Glomerular endothelial cell (primary cell): ENCODE measurements at places on chromosomes 12 and 14. TPM values are rescaled to one million over a fixed set of nuclear protein-coding genes. Genes with fewer than 3 reads are reported as not detected.

The KRT74 gene
- not detected in 2 replicates for total RNA-seq

The MEG3 gene
- 134 and 219 TPM in 2 replicates for total RNA-seq

The HOXC5 gene
- total RNA-seq, result 0.12 TPM in 1 of 2 replicates, not detected in the other

The KSR2 gene
- total RNA-seq, result 1.3 and 3.6 TPM in 2 replicates

The EML5 gene
- under 0.01 TPM in 1 of 2 replicates, not detected in the other for total RNA-seq

The PRICKLE1 gene
- 6.8 and 7.1 TPM in 2 replicates for total RNA-seq

The AGAP2 gene
- 0.47 TPM in 1 of 2 replicates, not detected in the other for total RNA-seq

The LMNTD1 gene
- 0.82 TPM in 1 of 2 replicates, not detected in the other for total RNA-seq

The GLT8D2 gene
- total RNA-seq, result 2.3 and 3.8 TPM in 2 replicates

The SLC6A12 gene
- 0.70 and 0.92 TPM in 2 replicates for total RNA-seq

The HOXC4 gene
- total RNA-seq, result 0.10 and 0.47 TPM in 2 replicates

The TSPAN19 gene
- 0.35 TPM in 1 of 2 replicates, not detected in the other for total RNA-seq

The GUCY2C gene
- total RNA-seq, result not detected in 2 replicates

The MAP3K9 gene
- 0.88 and 2.6 TPM in 2 replicates for total RNA-seq

The ACVRL1 gene
- total RNA-seq, result 933 and 964 TPM in 2 replicates

The TEDC1 gene
- total RNA-seq, result 5.4 and 12.3 TPM in 2 replicates

The TCL1B gene
- not detected in 2 replicates for total RNA-seq

The MBIP gene
- total RNA-seq, result 4.7 and 11.0 TPM in 2 replicates

The CCDC63 gene
- total RNA-seq, result not detected in 2 replicates

The NUAK1 gene
- total RNA-seq, result 55.3 and 68.8 TPM in 2 replicates

The GLI1 gene
- 0.12 and 0.19 TPM in 2 replicates for total RNA-seq

The B4GALNT3 gene
- 0.44 and 0.64 TPM in 2 replicates for total RNA-seq

The BDKRB2 gene
- total RNA-seq, result 1.7 and 4.1 TPM in 2 replicates

The KRT7 gene
- 92.6 and 240 TPM in 2 replicates for total RNA-seq

The CD27 gene
- 0.53 TPM in 1 of 2 replicates, not detected in the other for total RNA-seq
